ENCODE measurements at places on chromosomes 5 and 9.
A peak's percentile ranks its signal among the peaks of the same experiment; 100 is the strongest.

- no peak for DNase-seq
Measured at GRCh38 chr5:159096924-159097783, 2.6 kb downstream of the EBF1 start.

DNA sequence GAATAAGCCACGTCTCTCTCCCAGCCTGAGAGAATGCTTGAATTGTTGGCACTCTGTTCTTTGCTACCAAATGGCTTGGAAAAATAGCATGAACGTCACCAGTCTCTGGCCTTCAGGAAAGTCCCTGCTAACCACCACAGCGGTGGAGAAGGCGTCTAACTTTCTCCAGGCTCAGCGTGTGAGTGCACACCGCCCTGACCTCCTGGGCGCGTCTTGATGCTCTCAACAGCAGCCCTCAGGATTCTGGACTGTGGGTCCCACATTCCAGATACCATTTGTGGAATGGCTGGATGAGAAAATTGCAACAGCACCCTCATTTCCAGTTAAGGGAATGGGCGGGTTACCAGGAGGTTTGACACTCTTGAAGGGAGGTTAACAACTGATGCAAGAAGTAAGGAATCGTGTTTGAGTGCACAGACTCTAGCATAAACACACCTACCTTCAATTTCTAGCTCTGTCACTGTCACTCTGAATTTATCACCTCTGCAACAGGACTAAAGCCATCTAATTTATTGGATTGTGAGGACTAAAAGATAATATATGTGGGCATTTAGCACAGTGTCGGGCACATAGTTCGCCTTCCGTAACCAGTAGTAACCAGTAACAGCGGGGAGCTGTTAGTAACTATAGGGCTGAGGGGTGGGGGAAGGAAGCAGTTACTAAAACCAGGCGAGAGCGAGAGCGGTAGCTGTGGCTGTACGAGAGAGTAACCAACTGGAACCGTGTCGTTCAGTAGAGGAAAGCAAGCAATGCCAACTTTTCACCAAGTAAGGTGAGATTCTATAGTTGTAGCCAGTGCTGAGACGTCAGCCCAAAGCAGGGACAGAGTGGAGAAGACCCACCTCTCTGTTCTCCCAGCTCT lies 807 bp upstream of the PLGRKT start:
- no peak for DNase-seq

- peak; percentile 71 for DNase-seq
Measured at GRCh38 chr9:137277329-137278041, at the start of gene TOR4A. Gene TOR4A, plus strand, starts transcription at chr9:137277726. Its CDS starts 964 bp downstream, at chr9:137278690.

DNA sequence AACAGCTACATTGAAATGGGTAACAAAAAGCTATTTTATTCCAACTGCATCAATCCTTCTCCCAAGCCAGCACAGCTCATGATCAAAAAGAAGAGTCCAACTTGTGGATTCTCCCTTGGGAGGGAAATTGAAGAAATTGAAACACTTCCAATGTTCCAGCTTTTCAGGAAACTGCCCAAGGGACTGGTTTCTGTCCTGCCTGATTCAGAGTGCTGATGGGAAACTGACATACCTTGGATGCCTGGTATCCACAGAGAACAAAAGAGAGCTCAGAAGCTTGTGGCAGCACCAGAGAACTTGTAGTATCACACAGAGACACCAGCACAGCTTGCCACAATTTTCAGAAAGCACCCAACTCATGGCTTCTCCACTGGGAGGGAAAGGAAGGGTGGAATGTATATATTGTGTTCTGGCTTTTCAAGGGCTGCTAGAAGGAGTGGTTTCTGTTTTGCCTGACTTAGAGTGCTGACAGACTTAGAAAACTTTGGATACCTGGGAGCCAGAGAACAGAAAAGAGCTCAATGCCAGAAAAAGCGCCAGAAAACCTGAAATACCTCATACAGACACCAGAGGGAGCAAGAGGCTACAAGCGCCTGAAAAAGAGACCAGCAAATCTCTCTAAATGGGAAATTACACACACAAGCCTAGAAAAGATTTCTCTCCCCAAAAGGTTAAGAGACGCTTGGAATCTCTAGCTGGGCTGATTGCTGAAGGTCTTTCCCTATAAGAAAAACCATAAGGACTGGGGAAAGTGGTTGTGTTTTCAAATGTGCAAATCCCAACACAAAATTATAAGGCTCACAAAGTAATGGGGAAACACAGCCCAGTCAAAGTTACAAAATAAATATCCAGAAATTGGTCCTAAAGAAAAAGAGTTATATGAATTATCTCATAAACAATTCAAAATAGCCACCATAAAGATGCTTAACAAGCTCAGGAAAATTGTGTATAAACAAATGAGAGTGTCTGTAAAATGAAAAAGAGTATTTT lies 178.8 kb downstream of the SPOCK1 start:
- peak; percentile 47 for DNase-seq

DNA sequence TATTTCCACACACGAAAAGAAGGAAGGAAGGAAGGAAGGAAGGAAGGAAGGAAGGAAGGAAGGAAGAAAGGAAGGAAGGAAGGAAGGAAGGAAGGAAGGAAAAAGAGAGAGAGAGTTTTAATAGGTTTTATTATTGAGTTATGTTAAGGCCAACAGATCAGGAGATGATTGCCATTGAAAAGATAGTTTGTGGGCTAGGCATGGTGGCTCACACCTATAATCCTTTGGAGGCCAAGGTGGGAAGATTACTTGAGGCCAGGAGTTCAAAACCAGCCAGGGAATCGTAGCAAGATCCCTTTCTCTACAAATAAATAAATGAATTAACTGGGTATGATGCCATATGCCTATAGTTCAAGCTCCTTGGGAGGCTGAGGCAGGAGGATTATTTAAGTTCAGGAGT lies 877.2 kb downstream of the TLE4 start:
- no peak for DNase-seq

- peak; percentile 34 for DNase-seq
Measured at GRCh38 chr5:16690243-16690852, 73.6 kb upstream of the RETREG1 start.

DNA sequence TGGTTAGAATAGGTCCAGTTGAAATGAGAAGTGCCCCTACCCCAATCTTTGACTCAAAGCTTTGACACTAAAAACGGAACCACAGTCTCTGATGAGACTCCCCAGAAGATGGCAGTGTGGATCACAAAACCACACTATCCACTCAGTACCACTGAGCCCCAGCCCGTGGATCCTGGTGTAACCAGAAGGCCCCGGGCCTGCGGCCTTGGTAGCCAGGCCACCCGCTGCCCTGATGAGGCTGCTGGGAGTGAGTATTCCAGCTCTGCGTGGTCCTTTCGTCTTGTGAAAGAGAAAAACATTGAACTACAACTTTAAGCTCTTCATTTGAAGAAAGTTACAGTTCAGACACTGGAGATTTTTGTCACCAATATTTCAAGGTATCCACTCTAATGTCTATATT lies 42.2 kb upstream of the FBP1 start:
- DNase-seq = peak; percentile 31

DNA sequence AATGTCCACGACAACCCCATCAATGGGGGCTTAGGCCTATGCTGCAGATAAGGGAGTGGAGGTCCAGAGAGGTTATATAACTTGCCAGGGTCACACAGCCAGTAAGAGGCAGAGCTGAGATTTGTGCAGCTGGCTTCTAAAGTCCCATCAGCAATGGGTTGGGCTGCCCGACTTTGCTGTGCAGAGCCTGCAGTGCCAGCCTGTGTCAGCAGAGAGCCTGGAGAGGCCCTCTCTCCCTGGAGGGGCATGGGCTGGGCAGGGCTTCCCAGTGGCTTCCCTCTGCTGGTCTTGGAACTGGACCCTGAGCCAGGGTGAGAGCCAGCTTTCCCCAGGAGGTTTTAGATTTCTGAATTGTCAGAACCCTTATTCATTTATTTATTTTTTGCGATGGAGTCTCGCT lies 77.2 kb upstream of the RAPGEF1 start:
- DNase-seq = no peak

DNA sequence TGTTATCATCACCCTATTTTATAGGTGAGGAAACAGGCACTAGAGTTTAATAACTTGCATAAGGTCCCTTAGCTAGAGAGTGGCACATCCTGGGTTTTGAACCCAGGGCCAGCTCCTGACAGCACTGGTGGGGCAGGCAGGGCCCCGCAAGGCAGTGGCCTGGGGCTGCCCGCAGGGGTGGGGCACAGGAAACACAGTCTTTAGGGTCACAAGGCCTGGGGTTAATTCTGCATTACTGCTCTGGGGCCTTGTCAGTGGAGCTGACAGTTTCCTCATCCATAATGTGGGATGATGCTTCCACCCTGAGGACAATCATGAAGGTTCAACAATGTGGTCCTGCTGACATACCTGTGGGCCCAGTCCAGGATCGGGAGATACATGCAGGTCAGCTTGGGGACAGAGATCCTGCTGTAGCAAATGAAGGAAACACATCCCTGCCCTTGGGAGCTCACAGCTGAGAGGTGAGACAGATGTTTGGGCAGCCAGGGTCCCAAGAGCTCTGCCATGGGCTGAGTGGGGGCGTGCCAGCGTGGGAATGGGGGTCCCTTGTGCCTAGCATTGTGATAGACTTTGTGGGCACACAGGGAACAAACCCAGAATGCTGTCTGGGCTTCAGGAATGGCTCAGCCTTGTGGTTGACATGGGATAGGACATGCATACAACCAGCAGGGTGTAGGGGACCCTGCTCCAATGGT lies 14.7 kb downstream of the FGF18 start:
- no peak for DNase-seq

GRCh38 chr5:38546691-38547146 lies 9.7 kb downstream of the LIFR start:
- no peak for DNase-seq

DNA sequence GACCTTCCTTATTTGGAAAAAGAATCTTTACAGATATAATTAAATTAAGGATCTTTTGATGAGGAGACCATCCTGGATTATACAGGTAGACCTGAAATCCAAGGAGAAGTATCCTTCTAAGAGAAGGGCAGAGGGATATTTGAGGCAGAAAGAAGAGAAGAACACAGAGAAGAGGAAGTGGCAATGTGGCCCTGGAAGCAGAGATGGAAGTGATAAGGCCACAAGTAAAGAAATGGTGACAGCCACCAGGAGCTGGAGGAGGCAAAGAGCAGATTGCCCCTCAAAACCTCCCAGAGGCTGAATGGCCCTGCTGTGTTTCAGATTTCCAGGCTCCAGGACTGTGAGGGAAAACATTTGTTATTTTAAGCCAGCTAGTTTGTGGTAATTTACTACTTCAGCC lies 93.0 kb upstream of the ANKRD55 start:
- peak; percentile 18 for DNase-seq

GRCh38 chr9:137672907-137673791 lies 54.3 kb downstream of the EHMT1 start:
- DNase-seq = peak; percentile 43

GRCh38 chr5:141608557-141608956 lies 10.2 kb downstream of the DIAPH1 start:
- DNase-seq = no peak

DNA sequence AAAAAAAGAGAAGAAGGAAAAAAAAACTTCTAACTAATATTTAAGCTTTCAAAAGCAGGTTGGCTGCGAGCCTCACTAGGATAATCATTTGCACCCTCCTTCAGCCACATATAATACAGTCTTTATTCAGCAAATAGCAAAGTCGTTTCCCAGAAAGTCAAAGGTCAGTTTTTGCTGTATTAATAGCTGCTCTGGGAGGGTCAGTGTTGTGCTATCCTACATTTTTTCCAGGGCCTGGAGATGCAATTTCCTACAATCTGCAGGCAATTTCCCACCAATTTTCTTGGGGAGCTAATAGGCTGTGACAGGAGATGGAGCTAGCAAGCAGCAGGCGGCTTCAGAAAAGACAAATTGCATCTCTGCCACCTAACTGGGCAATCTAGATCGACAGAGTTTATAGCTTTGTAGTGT lies 136.8 kb downstream of the TLE1 start:
- no peak for DNase-seq

Measured in AML-193 (cell line).